ENCODE measurements at places on chromosomes 6 and 20.

DNA sequence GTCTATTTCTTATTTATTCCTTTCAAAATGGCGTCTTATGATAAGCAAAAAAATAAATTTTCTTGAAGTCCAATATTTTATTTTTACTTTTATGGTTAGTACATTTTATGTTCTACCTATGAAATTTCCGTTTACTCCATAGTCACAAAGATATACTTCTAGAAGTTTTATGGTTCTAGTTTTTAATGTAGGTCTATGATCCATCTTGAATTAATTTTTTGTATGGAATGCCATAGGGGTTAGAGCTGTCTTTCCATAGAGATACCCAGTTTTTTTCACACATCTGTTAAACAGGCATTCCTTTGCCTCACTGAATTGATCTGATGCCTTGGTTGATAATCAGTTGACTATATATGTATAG lies 24.9 kb upstream of the ASIP start:
- no peak for DNase-seq

GRCh38 chr20:30919514-30920188 lies 337.8 kb upstream of the DEFB115 start:
- DNase-seq, result no peak

- DNase-seq, result no peak
These were observed 36.6 kb upstream of the DYNLRB1 start for GRCh38 chr20:34479627-34480026.

GRCh38 chr6:147157930-147158329 lies 46.3 kb upstream of the STXBP5 start:
- DNase-seq, result no peak

- DNase-seq, result peak; percentile 85
These were observed 313.3 kb downstream of the RNGTT start for GRCh38 chr6:88650029-88650619.

DNA sequence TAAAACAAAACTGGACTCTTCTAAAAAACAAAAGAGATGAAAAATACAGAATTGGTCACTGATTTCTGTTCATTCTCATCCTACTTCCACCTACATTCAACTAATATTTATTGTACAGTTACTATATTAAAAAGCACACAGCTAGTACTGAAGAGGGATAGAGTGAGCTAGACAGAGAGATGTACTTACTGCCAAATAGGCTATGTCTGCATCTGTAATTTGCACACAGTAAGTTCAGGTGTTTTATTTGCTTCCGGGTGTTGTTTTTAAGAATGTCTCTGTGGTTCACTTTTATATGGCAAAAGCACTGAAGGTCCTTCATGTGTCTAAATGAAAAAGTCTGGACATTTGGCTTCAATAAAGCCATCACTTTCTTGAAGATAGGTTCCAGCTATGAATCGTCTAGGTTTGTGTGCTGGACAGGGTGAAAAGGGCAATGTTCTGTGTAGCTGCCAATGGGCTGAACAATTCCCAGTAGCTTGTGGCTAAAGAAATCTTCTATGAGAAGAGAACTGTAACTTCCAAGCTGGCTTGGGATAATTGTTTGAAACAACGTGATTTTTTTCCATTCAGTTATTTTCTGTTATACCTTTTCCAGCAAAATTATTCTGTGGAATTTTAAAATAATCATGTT lies 47.3 kb downstream of the EPB41L2 start:
- DNase-seq, result peak; percentile 71

DNA sequence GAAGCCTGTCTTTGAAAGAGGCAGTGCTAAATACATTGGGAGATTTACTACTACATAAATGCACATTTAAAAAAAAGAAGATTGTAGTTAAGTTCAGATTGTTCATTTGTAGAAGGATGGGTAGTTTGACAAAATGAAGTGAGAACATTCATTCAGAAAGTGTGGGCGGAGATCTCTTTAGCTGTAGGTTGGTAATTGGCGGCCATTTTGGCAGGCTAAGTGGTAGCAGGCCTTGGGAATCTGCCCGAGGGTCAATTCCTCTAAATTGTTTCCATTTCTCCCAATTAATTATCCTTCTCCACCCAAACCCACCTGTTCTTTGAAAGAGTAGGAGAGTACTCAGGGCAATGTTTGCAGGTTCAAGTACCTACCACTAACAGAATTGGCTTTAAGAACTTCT lies 17.9 kb downstream of the SOX4 start:
- no peak for DNase-seq
